ENCODE measurements at places on chromosomes 13 and 19. TPM values are rescaled to one million over a fixed set of nuclear protein-coding genes. Genes with fewer than 3 reads are reported as not detected.

GRCh38 chr19:17402982-17403855, 2.2 kb downstream of the BST2 start:
- DNase-seq: no peak

DNA sequence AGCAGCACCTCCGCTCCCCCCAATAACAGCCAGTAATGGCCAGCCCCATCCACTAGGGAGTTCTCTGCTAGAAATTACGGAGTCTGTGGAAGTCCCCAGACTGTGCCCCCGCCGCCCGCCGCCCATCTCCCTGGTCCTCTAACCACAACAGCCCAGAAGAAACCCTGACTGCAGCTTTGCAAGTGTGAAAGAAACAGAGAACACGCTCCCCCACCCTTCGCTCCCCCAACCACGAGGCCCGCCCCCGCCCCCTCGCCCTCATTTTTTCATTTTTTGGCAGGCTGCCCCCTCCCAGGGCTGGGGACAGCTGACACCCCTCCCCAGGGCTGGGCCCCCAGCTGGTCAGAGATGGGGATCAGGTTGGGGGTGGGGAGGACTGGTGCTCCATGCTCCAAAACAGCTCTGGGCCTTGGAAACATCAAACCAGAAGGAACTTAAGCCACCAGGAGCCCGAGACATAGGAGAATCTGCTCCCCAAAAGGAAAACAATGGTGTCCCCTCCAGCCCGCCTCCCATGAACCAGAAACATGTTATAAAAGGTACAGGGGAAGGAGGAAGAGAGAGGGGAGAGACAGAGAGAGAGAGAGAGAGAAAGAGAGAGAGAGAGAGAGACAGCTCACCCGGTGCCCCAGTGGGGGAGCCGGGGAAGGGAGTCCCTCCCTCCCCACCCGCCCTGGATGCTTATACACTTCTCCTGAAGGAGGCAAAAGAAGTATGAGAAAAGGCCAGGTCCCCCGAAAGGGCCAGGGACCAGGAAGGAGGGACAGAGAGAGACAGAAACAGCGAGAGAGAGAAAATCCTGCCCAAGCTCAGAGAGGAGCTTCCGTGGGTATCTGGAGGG, 29.8 kb upstream of the ASF1B start:
- no peak for DNase-seq

GRCh38 chr19:34306213-34306661, 51.9 kb downstream of the GARRE1 start:
- DNase-seq: no peak

DNA sequence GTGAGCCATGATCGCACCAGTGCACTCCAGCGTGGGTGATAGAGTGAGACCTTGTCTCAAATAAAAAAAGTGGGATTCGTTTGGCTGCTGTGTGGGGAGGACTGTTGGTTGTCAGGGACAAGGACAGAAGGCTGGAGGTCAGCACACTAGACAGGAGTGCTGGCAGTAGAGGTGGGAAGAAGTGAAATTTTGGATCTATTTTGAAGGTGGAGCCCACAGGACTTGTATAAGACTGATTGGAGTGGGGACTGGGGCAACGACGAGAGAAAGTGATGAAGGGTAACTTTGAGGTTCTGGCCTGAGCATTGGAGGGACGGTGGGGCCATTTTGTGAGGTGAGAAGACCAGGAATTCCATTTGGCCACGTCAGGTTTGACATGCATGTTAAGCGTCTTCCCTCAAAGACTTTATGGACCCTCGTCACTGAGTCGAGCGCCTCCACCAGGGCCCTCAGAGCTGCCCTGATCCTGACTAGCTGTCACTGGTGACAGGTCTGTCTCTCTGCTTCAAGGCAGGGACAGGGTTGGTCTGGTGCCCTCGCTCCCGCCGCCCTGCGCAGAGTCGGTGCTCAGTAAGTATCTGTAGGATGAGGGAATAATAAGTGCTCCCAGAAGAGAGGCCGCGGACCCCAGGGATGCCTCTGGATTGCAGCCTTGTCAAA, 673 bp downstream of the CTU1 start:
- DNase-seq: no peak

DNA sequence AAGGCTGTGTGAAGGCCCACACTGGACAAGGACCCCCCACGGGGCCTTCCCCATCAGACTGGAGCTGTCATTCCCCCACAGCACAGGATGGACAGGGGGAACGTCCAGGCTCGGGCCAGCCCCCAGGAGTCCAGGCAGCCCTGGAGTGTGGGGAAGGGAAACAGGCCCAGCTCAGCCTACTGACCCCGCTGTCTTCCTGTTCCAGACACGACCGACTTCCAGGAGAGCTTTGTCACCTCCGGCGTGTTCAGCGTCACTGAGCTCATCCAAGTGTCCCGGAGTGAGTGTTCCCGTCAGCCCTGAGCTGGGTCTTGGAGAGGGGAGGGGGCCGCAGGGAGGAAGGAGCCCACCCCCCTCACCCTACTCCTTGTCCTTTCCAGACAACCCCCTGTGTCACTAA, 47.0 kb downstream of the SMIM24 start:
- DNase-seq: no peak

The ALOX5AP gene
- 7.4 TPM for total RNA-seq

The CCDC70 gene
- total RNA-seq: not detected

The ADAMTSL5 gene
- 27.2 TPM for total RNA-seq

Data from right atrium auricular region (tissue), 2 donors.